CD14-positive monocyte (primary cell): ENCODE measurements at places on chromosomes 16 and 17. TPM values are rescaled to one million over a fixed set of nuclear protein-coding genes. Genes with fewer than 3 reads are reported as not detected.

GRCh38 chr16:29700253-29700987, 21.4 kb downstream of the QPRT start:
- DNase-seq = peak; percentile 78

FUS gene
- polyA plus RNA-seq = 78.5 TPM

KCTD13 gene
- 4.7 TPM for polyA plus RNA-seq

EFNB3 gene
- polyA plus RNA-seq = not detected

GRCh38 chr16:19884611-19885450, at the start of gene GPRC5B:
Gene GPRC5B, minus strand, starts transcription at chr16:19884848. Its CDS starts 12,003 bp downstream, at chr16:19872845.
- no peak for DNase-seq

- DNase-seq = peak; percentile 89
These were observed 197.6 kb downstream of the XYLT1 start for GRCh38 chr16:17273142-17273561.

GRCh38 chr16:58211245-58211644, 13.3 kb upstream of the CSNK2A2 start:
- no peak for DNase-seq

DNA sequence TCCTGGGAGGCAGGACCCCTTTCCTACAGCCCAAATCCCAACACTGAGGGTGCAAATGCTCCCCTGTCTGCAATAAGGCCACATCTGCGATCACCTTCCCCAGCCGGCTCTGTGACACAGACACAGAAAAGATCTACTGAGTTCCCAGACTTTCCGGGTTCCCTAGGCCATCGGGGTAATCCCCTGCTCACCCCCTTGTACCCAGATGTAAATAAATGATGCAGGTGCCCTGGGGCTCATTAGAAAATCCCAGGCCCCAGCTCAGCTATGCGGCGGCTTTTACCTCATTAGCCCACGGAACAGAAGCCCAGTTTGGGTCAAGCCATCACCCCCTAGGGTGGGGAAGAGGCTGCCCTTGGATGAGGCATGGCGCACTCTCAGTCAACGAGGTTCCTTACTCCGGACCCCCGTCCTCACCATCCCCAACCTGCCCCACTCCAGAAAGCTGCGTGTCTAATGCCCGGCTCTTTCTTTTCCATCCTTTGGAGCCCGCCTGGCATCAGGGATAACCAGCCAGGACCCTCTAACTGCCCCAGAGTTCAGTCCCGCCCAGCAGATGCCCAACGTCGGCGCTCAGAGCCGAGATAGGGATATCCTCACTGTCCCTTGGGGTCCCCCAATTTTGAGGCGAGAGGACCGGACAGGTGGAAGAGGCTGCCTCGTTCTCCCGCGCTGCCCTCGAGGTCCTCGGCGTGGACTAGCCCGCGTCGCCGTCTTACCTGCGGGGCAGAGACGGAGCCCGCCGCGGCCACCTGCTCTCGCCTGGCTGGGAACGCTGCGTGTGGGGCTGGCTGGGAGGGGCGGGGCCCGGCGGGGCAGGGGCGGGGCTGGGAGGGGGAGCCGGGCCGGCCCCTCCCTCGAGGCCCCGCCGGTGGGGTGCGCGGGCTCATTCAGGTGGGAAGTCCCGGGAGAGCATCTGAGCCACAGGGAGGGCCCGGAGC, at the start of gene ZNF385C:
TSS of gene ZNF385C (minus strand) at position 783 of the 941 bp plus-strand sequence. CDS start 35,417 bp downstream, outside the sequence.
- no peak for DNase-seq

SLC6A2 gene
- not detected for polyA plus RNA-seq

- no peak for DNase-seq
These were observed 31.8 kb upstream of the TENT4B start for GRCh38 chr16:50121278-50121677.

GRCh38 chr16:86533767-86534351, 21.2 kb downstream of the MTHFSD start:
- DNase-seq = no peak

DNA sequence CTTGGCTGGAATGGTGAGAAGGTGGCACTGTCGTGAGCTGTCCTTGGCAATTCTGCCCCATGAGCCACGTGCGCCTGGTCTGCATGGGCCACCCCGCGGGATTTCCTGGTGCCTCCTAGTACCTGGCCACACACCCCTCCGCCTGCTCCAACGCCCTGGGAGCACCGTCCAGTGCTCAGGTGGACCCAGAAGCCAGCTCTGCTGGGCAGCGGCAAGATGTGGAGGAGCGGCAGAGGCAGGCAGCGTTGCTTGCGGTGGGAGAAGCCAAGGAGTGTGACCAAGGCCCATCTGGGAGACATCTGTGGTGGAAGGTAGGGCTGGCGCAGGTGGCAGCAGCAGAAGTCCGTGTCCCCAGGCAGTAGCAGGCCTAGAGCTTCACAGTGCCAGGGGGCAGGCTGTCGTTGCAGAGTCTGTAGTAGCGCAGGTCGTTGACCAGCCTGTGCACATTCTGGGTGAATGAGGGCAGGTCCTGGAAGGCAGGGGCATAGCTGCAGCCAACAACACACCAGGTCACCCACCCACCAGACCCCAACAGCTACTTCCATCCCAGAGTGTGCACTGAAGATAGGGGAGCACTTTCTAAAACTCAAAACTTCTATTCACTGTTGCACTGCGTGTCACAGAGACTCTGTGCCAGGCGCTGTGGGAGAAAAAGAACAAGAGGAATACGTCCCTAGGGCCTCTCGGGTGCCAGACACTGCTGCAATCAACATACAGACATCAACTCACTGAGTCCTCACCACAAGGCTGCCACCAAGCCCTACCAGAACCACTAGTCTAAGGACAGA, 34.9 kb upstream of the GSG1L start:
- no peak for DNase-seq

- DNase-seq = no peak
These were observed 11.1 kb downstream of the BMERB1 start for GRCh38 chr16:15445450-15445849.

TMEM106A gene
- 8.0 TPM for polyA plus RNA-seq

DNA sequence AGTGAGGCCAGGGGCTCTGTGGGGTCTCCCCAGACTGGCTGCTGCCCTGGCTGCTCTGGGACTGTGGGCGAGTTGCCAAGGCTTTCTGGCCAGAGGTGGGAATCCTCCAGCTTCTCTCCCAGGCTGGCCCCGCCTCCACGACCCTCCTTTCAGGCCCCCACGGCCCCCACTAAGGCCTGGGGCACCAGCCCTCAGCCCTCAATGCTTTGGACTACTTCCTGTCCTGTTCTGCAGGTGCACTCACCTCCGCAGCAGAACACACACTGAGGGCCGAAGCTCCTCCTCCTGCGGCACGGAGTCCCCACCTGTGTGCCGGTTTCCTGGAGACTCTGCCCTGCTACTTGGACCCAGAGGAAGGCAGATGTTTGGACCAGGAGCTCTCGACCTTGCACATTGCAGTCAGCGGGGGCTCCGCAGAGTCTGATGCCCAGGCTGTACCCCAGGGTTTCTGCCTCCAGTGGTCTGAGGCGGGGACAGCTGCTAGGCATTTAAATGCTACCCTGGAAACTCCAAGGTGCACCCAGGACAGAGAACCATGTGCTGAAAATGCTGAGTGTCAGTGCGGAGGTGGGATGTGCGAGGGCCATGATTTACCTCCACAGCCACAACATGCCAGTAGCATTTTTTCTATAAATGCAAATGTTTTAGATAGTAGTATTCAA, 223.8 kb downstream of the IRF8 start:
- DNase-seq = no peak

- DNase-seq = no peak
These were observed 46.8 kb upstream of the DNAH9 start for GRCh38 chr17:11551442-11551841.

DPEP3 gene
- polyA plus RNA-seq = 0.20 TPM

DNA sequence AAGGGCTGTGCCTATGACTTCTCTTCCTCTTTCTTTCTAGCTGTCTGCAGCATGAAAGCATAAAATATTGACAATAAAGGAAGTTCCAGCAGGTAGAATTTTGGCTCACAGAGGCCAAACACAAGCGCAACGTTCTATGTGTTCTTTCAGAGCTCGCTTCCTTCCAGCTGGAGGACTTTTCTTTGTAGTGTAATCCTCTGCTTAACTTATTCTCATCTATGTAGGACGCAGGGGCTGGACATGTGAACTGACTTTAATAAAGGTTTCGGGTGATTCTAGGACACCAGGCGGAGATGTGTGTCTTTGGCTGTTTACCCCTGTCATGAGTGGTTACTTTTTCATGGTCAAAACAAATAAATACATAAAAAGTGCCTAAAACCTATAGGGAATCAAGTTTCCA, 191.5 kb upstream of the MAF start:
- DNase-seq = no peak

DNA sequence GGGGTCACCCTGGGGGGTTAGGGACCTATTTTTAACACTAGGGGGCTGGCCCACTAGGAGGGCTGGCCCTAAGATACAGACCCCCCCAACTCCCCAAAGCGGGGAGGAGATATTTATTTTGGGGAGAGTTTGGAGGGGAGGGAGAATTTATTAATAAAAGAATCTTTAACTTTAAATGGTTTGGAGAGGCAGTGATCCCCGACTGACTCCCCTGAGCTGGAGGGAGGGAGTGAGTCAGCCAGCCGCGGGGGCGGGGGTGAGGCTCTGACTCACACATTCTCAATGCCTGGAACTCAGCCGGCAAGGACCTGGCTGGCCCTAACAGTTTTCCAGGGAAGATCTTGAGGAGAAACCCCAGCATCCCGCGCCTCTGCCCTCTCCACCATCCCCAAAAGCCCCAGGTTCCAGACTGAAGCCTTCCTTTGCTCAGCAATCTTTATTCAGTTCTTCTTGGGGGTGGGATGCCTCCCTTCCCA, 1.5 kb downstream of the HCFC1R1 start:
- peak; percentile 89 for DNase-seq

DNA sequence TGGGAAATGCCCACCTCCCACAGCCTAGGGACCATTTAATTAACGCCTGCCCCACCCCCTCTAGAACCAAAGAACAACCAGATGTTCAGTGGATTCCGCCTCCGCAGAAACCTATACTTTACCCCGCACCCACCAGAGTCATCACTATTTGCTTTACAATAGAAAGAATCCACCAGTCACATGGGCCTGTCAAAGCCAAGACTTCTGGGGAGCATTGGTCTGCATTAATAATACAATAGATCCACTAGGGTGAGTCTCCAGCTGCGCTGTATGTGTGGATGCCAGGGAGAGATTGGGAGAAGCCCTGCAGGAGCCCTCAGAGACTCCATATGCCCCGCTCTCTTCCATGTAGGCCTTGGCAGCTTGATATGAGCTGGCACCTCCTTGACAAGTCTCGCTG, 31.3 kb downstream of the CLEC19A start:
- DNase-seq = no peak

DNA sequence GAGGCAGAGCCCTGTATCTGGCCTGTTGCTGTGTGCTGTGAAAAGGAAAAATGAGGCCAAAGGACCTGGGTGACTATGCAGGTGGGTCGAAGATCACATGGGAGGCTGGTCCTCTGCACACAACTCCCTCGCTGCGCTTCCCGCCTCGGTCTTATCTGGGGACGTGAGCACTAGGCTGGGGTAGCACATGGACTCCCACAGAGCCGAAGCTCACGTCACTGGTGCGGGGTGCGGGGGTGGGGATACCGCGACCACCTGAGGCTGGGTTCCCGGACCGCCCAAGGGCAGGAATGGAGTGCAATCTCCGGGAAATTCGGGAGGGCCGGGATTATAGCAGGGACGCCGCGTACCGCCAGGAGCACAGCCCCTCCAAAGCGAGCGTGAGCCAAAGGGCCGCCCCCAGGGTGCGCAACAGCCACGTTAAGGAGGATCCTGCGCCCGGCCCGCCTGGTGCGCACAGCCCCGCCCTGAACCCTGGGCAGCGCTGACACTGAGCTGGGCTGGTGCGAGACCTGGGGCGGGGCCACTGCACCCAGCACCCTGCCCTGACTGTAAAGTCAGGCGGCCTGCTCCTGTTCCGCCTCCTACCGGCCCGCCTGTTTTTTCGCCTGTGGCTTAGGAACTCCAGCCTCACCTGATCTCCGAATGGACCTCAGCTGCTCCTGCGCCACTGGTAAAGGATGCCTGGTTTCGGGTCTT, 4.8 kb downstream of the MT1A start:
- DNase-seq = peak; percentile 56

CBFA2T3 gene
- 5.3 TPM for polyA plus RNA-seq

ELMO3 gene
- polyA plus RNA-seq = not detected

DNA sequence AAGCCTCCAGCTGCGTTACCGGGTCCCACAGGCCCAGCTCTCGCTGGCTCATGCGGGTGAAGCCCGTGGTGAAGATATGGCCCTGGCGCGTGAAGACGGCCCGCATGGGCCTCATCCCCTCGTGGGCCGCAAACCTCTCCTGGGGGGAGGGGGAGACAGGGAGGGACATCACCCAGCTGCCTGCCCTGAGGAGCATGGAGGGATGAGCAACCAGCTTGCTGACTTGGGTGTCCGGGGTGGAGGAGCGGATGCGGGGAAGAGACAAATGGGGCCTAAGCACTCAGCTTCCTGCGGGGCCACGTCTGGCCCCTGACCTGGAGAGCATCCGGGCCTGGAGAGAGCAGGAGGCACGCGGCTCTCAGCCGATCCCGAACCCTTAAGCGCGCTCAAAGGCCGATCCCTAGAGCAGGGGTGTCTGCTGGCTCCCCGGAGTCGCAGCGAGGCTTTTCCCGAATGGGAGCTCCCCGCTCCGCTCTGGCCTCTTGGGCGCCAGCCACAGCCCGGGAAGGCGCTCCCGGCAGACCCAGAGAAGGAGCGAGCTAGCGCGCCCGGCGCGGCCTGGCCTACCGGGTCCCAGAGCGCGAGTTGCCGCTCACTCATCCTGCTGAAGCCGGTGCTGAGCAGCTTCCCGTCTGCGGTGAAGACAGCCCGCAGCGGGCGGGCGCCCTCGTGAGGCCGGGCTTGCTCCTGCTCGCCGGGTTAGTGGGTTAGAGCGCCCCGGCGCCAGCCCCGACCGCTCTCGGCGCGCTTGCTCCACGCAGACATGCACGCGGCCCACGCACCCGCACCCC, 5.0 kb downstream of the CORO6 start:
- DNase-seq = peak; percentile 82

SLC2A4 gene
- polyA plus RNA-seq = not detected

ZFP90 gene
- 4.2 and 6.3 TPM in 2 replicates for polyA plus RNA-seq

- DNase-seq = no peak
These were observed 115.2 kb downstream of the IRX5 start for GRCh38 chr16:55045756-55046460.

GRCh38 chr17:64084086-64084939, 45.6 kb downstream of the ERN1 start:
- DNase-seq = peak; percentile 77

MT4 gene
- not detected for polyA plus RNA-seq

TRIM47 gene
- not detected for polyA plus RNA-seq
